Caco-2 (cell line): ENCODE measurements at places on chromosomes 4 and X.

- H3K27me3 ChIP-seq: no peaks in the 10 kb centered on the region
- H3K27ac ChIP-seq: no peak overlapping the region
- no peaks in the 10 kb centered on the region for H3K36me3 ChIP-seq
- no peak overlapping the region for H3K4me3 ChIP-seq
These were observed 40.3 kb downstream of the AMMECR1 start for GRCh38 chrX:110277609-110278008.

- no peak overlapping the region for H3K27ac ChIP-seq
- no peaks in the 10 kb centered on the region for H3K27me3 ChIP-seq
- H3K36me3 ChIP-seq: no peaks in the 10 kb centered on the region
These were observed 582.9 kb downstream of the ADGRL3 start for GRCh38 chr4:61783050-61783449.

- H3K4me1 ChIP-seq: no peaks in the 10 kb centered on the region
- H3K36me3 ChIP-seq: no peaks in the 10 kb centered on the region
These were observed 63.0 kb downstream of the ZNF732 start for GRCh38 chr4:242121-242848.

- DNase-seq: no peak
- peaks cover 59% of the 10 kb centered on the region for H3K4me1 ChIP-seq
- H3K4me3 ChIP-seq: no peak overlapping the region
These were observed 4.6 kb downstream of the TXK start for GRCh38 chr4:48129307-48130014.

DNA sequence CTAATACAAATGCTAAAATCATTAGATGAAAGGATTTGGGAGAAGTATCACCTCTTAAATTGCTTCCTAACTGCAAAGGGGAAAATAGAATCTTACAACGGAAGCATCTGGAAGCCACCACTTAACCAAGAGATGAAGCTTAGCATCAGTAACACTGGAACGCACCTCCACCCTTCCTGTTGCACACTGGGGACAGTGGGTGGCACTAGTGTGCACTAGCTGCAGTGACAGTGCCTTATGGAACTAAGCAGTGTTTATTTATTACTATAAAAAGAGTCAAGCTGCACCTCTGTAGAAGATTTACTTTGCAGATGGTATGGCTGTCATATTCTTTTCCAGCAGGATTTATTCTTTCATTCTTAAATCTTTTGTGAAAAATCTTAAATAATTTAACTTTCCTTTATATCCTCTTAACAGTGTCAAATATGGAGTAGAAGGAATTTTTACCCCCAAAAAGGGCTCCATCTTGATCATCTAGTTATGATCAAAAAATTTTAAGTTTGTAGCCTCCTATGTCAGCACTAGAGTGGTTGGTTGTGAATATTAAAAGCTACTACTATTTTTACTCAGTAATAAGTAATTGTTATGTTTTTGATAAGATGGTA lies 76.7 kb downstream of the SCD5 start:
- H3K27ac ChIP-seq: no peak overlapping the region
- H3K27me3 ChIP-seq: no peaks in the 10 kb centered on the region
- H3K4me3 ChIP-seq: no peak overlapping the region
- H3K36me3 ChIP-seq: no peaks in the 10 kb centered on the region
- H3K4me1 ChIP-seq: no peaks in the 10 kb centered on the region
- DNase-seq: peak; percentile 61

- peaks cover 2% of the 10 kb centered on the region for H3K36me3 ChIP-seq
- no peaks in the 10 kb centered on the region for H3K27me3 ChIP-seq
- H3K4me3 ChIP-seq: no peak overlapping the region
- no peaks in the 10 kb centered on the region for H3K4me1 ChIP-seq
- H3K27ac ChIP-seq: no peak overlapping the region
These were observed 89.1 kb upstream of the CBR4 start for GRCh38 chr4:169098969-169099690.

- no peaks in the 10 kb centered on the region for H3K36me3 ChIP-seq
- peaks cover 15% of the 10 kb centered on the region for H3K4me1 ChIP-seq
- H3K27me3 ChIP-seq: no peaks in the 10 kb centered on the region
- DNase-seq: no peak
- H3K27ac ChIP-seq: no peak overlapping the region
These were observed 1.5 kb upstream of the ANXA5 start for GRCh38 chr4:121698236-121698671.

GRCh38 chr4:76758996-76759395 lies 138.9 kb downstream of the SOWAHB start:
- no peak overlapping the region for H3K4me3 ChIP-seq
- peaks cover 6% of the 10 kb centered on the region; the same call in 1 of the 2 replicates for H3K4me1 ChIP-seq
- H3K27ac ChIP-seq: no peak overlapping the region
- DNase-seq: no peak
- no peaks in the 10 kb centered on the region for H3K27me3 ChIP-seq

DNA sequence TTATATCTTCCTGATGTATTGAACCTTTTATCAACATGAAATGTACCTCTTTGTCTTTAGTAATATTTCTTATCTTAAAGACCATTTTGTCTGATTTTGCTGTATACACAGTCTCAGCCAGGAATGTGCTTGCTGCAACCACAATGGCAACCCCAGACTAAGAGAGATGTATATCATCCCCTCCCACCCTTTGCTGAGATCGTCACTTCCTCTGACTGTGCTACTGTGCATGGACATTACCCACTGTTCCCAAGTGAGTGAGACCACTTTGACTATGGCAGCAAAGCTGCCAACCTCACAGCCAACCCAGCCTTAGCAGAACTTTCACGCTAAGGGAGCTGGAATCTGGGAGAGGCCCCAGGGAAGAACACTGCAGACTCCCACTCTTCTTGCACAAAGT lies 46.0 kb downstream of the EIF2S3 start:
- H3K36me3 ChIP-seq: no peaks in the 10 kb centered on the region
- H3K4me3 ChIP-seq: no peak overlapping the region
- DNase-seq: peak; percentile 47
- H3K4me1 ChIP-seq: peaks cover 13% of the 10 kb centered on the region
- peak overlapping the region; percentile 78 for H3K27ac ChIP-seq

- no peak overlapping the region for H3K27ac ChIP-seq
- H3K27me3 ChIP-seq: no peaks in the 10 kb centered on the region
- H3K4me3 ChIP-seq: no peak overlapping the region
- H3K36me3 ChIP-seq: no peaks in the 10 kb centered on the region
- DNase-seq: no peak
- peaks cover 8% of the 10 kb centered on the region; the same call in 1 of the 2 replicates for H3K4me1 ChIP-seq
These were observed 54.1 kb downstream of the SRPX start for GRCh38 chrX:38166478-38167083.

- H3K4me1 ChIP-seq: no peaks in the 10 kb centered on the region
- H3K4me3 ChIP-seq: no peak overlapping the region
- no peaks in the 10 kb centered on the region for H3K36me3 ChIP-seq
- H3K27ac ChIP-seq: no peak overlapping the region
- DNase-seq: no peak
- no peaks in the 10 kb centered on the region for H3K27me3 ChIP-seq
These were observed 377.3 kb downstream of the ARAP2 start for GRCh38 chr4:35867057-35867456.

GRCh38 chr4:48224606-48225005 lies 45.0 kb downstream of the TEC start:
- no peaks in the 10 kb centered on the region for H3K27me3 ChIP-seq
- no peaks in the 10 kb centered on the region for H3K36me3 ChIP-seq
- H3K27ac ChIP-seq: no peak overlapping the region

GRCh38 chrX:14022019-14022418 lies 7.7 kb downstream of the GEMIN8 start:
- no peaks in the 10 kb centered on the region for H3K36me3 ChIP-seq
- no peaks in the 10 kb centered on the region for H3K27me3 ChIP-seq
- H3K4me3 ChIP-seq: no peak overlapping the region
- no peak overlapping the region for H3K27ac ChIP-seq
- no peaks in the 10 kb centered on the region for H3K4me1 ChIP-seq

GRCh38 chr4:108685036-108685686 lies 34.8 kb downstream of the OSTC start:
- DNase-seq: no peak
- H3K27me3 ChIP-seq: no peaks in the 10 kb centered on the region
- H3K4me3 ChIP-seq: no peak overlapping the region
- no peaks in the 10 kb centered on the region for H3K4me1 ChIP-seq
- no peak overlapping the region for H3K27ac ChIP-seq

GRCh38 chrX:114532111-114532805 lies 51.6 kb upstream of the HTR2C start:
- H3K27me3 ChIP-seq: no peaks in the 10 kb centered on the region
- no peak overlapping the region for H3K4me3 ChIP-seq
- H3K27ac ChIP-seq: no peak overlapping the region
- H3K4me1 ChIP-seq: no peaks in the 10 kb centered on the region

- no peaks in the 10 kb centered on the region for H3K36me3 ChIP-seq
- H3K27ac ChIP-seq: no peak overlapping the region
- H3K27me3 ChIP-seq: no peaks in the 10 kb centered on the region
- no peak overlapping the region for H3K4me3 ChIP-seq
These were observed 670.5 kb downstream of the GABRG1 start for GRCh38 chr4:45453258-45453853.

DNA sequence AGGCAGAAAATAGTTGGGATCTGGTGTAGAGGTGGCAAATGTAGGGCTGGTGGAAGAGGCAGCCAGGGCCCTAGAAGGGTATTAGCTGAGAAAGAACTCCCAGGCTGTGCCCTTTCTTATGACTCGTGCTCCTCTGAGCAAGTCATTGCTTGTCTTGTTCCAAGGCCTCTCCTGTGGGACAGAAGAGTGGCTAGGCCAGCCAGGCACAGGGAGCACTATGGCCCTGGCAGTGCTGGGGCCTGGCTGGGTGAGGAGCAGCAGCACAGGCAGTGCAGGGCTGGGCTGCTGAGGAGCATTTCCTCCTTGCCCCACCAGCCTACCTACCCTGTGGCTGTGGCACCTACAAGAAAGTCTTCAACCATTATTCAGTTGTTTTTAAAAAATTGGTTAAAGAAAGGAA lies 298.5 kb upstream of the NR3C2 start:
- H3K36me3 ChIP-seq: no peaks in the 10 kb centered on the region
- no peak overlapping the region for H3K4me3 ChIP-seq
- no peaks in the 10 kb centered on the region for H3K4me1 ChIP-seq
- DNase-seq: no peak
- H3K27me3 ChIP-seq: no peaks in the 10 kb centered on the region
- H3K27ac ChIP-seq: no peak overlapping the region

GRCh38 chr4:151725087-151725486 lies 35.7 kb downstream of the GATB start:
- H3K4me1 ChIP-seq: no peaks in the 10 kb centered on the region
- peak; percentile 1 for DNase-seq
- no peak overlapping the region for H3K27ac ChIP-seq
- no peaks in the 10 kb centered on the region for H3K27me3 ChIP-seq
- no peak overlapping the region for H3K4me3 ChIP-seq

GRCh38 chr4:32025851-32026459 lies 1305.8 kb downstream of the PCDH7 start:
- peak overlapping the region; percentile 85 for H3K27ac ChIP-seq
- peak; percentile 67 for DNase-seq
- H3K4me3 ChIP-seq: no peak overlapping the region
- H3K36me3 ChIP-seq: no peaks in the 10 kb centered on the region; the same call in 1 of the 2 replicates
